ENCODE measurements at places on chromosomes 6 and 20. TPM values are rescaled to one million over a fixed set of nuclear protein-coding genes. Genes with fewer than 3 reads are reported as not detected.
A peak's percentile ranks its signal among the peaks of the same experiment; 100 is the strongest.

- no peaks in the 10 kb centered on the region for H3K4me1 ChIP-seq
- H3K36me3 ChIP-seq: no peaks in the 10 kb centered on the region
- no peak for DNase-seq
- H3K27me3 ChIP-seq: no peaks in the 10 kb centered on the region
- no peak overlapping the region for H3K27ac ChIP-seq
Observed at GRCh38 chr20:24763386-24764026, 185.6 kb upstream of the CST7 start.

DNA sequence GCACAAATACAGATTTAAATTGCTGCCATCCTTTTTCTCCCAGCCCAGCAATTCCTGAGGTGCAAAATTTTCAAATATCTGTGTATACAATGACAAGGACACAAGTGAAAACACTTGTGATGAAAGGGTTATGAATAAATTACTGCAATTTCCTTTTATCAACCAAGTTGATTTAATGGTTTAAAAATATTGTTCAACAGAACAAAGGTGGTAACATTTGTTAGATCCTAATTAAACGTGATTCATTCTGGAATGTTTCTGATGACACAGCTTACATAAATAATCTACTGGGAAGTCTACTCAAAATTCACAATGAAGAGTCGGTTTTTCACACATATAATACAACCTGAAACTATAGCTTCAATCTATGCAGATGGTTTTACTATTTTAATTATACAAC lies 17.1 kb downstream of the B4GALT5 start:
- H3K36me3 ChIP-seq: no peaks in the 10 kb centered on the region
- H3K27me3 ChIP-seq: no peaks in the 10 kb centered on the region
- peak overlapping the region; percentile 61 for H3K27ac ChIP-seq
- DNase-seq: no peak
- peak overlapping the region; percentile 5 for H3K4me3 ChIP-seq

TEAD3 gene
- 14.5 TPM for polyA plus RNA-seq

GRCh38 chr6:106858653-106859092 lies 115.9 kb downstream of the CD24 start:
- H3K27me3 ChIP-seq: no peaks in the 10 kb centered on the region
- H3K4me1 ChIP-seq: no peaks in the 10 kb centered on the region
- DNase-seq: no peak
- no peaks in the 10 kb centered on the region for H3K36me3 ChIP-seq
- no peak overlapping the region for H3K27ac ChIP-seq

DNA sequence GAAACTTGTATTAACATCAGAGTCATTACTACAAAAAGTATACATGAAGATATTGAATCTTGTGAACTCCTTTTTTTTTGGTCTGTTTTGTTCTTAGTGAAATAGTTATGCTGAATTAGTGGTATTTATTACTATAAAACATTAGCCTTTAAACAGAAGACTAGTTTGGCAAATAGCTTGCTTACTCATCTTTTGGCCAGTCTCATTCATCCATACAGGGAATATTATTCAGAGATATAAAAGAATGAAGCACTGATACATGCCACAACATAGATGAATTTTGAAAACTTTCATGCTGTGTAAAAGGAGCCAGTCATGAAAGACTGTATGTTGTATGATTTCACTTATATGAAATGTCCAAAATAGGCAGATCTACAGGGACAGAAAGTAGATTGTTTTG lies 205.9 kb downstream of the ZFAND3 start:
- no peaks in the 10 kb centered on the region for H3K36me3 ChIP-seq
- H3K4me1 ChIP-seq: peaks cover 24% of the 10 kb centered on the region
- no peak for DNase-seq
- no peak overlapping the region for H3K27ac ChIP-seq

GRCh38 chr6:53313784-53314400 lies 34.9 kb downstream of the ELOVL5 start:
- H3K4me3 ChIP-seq: no peak overlapping the region
- no peaks in the 10 kb centered on the region for H3K36me3 ChIP-seq
- no peak for DNase-seq
- H3K27me3 ChIP-seq: no peaks in the 10 kb centered on the region
- no peak overlapping the region for H3K27ac ChIP-seq
- no peaks in the 10 kb centered on the region for H3K4me1 ChIP-seq

MCCD1 gene
- not detected for polyA plus RNA-seq

DNA sequence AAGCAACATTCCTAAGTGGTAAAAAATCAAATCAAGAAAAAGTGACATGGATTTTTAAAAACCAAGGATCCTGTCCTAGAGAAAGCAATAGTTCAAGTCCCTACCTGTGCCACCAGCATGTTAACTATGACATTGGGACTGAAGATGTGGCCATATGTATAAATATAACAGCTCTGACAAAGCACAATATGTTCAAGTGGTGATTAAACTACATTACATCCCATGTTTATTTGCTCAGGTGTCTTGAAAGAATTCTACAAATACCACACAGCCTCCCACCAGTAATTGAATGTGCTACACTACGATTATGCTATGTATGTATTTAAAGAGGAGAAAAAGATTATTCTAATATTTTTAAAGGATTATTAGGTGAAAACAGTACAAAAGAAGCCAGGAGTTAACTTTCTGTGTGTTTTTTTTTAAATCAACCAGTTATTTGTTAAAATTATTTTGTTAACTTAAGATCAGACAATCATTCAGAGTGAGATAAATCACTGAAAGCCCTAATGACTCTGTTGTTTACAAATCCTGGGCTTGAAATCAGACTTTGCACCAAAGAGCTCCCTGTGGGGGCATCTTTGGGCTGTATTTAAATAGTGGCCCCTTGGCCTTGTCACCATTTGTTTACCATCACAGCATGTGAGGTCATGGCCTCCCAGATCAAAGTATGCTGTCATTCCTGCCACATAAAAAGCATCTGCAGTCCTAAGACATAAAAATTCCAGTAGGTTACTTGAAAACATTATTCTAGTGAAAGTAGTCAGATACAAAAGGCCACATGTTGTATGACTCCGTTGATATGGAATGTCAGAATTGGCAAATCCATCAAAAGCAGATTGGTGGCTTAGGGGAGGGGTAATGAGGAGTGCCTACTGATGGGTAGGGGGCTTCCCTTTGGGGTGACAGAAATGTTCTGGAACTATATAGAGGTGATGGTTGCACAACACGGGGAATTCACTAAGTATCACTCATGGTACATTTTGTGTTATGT lies 17.1 kb downstream of the TTLL2 start:
- H3K36me3 ChIP-seq: no peaks in the 10 kb centered on the region
- H3K4me3 ChIP-seq: no peak overlapping the region
- H3K4me1 ChIP-seq: no peaks in the 10 kb centered on the region
- no peak for DNase-seq

- H3K27me3 ChIP-seq: no peaks in the 10 kb centered on the region
- no peaks in the 10 kb centered on the region for H3K36me3 ChIP-seq
- H3K4me3 ChIP-seq: no peak overlapping the region
- peak; percentile 19 for DNase-seq
- peaks cover 29% of the 10 kb centered on the region for H3K4me1 ChIP-seq
- H3K27ac ChIP-seq: no peak overlapping the region
Observed at GRCh38 chr20:24998121-24998520, 5.6 kb upstream of the APMAP start.

- no peak overlapping the region for H3K4me3 ChIP-seq
- H3K4me1 ChIP-seq: no peaks in the 10 kb centered on the region
- no peak for DNase-seq
- no peak overlapping the region for H3K27ac ChIP-seq
- no peaks in the 10 kb centered on the region for H3K36me3 ChIP-seq
Observed at GRCh38 chr6:6287415-6287814, 33.0 kb downstream of the F13A1 start.

EDN3 gene
- polyA plus RNA-seq: 1.1 TPM

- no peak overlapping the region for H3K4me3 ChIP-seq
- H3K27me3 ChIP-seq: no peaks in the 10 kb centered on the region
- no peak overlapping the region for H3K27ac ChIP-seq
Observed at GRCh38 chr6:151254451-151255081, 14.8 kb downstream of the AKAP12 start.

CD24 gene
- polyA plus RNA-seq: 0.56 TPM

- H3K4me3 ChIP-seq: no peak overlapping the region
- H3K36me3 ChIP-seq: no peaks in the 10 kb centered on the region
Observed at GRCh38 chr6:86683132-86683908, 254.0 kb upstream of the HTR1E start.

GSTA2 gene
- polyA plus RNA-seq: not detected

DNA sequence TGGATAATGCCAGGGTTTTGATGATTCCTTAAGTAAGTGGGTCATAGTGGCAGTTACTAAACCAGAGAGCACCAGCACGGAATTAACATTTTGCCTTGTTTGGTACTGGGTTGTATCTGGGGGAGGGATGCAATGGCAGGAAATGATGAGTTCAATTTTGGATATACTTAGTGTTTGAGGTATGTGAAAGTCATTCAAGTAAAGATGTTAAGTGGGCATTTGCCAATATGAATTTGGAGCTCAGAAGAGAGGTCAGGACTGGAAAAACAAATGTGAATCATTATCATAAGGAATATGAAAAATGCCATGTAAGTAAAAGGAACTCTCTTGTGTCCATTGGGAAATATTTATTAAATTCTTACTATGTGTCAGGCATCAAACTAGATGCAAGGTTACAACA lies 6.2 kb downstream of the PXT1 start:
- H3K36me3 ChIP-seq: no peaks in the 10 kb centered on the region
- no peaks in the 10 kb centered on the region for H3K27me3 ChIP-seq
- H3K4me1 ChIP-seq: peaks cover 8% of the 10 kb centered on the region
- DNase-seq: no peak

HLA-DQA2 gene
- polyA plus RNA-seq: not detected

- peaks cover 11% of the 10 kb centered on the region for H3K4me1 ChIP-seq
- H3K27me3 ChIP-seq: no peaks in the 10 kb centered on the region
- H3K36me3 ChIP-seq: no peaks in the 10 kb centered on the region
- peak; percentile 70 for DNase-seq
Observed at GRCh38 chr6:11263291-11263775, 30.9 kb upstream of the NEDD9 start.

DNA sequence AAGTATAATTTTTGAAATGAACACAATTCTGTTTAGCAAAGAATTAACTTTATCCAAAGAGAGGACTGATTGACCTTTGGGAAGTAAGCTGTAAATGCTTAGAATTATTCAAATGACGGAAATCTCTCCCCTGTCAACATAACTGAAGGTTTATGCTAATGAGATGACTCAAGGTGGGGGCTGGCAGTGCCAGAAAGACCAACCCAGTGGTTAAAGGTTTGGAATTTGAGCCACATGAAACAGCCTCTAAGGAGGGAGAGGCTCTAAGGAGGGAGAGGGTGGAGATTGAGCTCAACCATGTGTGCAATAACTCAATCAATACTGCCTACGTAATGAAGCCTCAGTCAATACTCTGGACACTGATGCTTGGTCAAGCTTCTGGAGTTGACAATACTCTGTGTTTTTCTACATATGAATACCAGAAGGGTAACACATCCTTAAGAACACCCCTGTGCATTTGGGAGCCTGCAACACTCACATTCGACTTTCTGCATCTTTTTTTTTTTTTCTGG lies 123.4 kb upstream of the TENT5A start:
- no peaks in the 10 kb centered on the region for H3K27me3 ChIP-seq
- H3K27ac ChIP-seq: no peak overlapping the region
- no peak for DNase-seq
- no peaks in the 10 kb centered on the region for H3K4me1 ChIP-seq
- no peak overlapping the region for H3K4me3 ChIP-seq

SIRPD gene
- polyA plus RNA-seq: not detected

GRCh38 chr6:143598466-143599080 lies 79.2 kb upstream of the PHACTR2 start:
- no peaks in the 10 kb centered on the region for H3K4me1 ChIP-seq
- DNase-seq: no peak
- no peaks in the 10 kb centered on the region for H3K36me3 ChIP-seq
- H3K4me3 ChIP-seq: no peak overlapping the region

TMEM200A gene
- polyA plus RNA-seq: 0.11 TPM

PACSIN1 gene
- polyA plus RNA-seq: 0.17 TPM

DNA sequence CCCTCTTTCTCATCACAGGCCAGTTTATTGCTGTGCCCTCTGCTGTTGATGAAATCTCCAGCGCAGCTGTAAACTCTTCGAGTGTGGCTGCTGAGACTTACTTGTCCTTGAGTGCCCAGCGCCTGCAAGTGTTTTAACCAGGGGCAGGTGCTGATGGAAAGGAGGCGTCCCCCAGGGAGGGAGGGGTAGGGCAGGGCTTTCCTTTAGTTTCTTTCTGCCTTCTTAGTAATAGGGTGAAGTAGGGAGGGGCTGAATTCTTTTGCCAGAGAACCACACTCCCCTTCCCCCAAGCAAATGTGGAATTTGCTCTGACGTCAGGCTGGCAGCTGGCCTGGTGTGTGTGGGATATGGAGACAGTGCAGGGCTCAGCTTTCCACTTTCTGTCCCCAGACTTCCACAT lies 61.2 kb downstream of the IGF2R start:
- peaks cover 67% of the 10 kb centered on the region for H3K36me3 ChIP-seq
- no peak overlapping the region for H3K4me3 ChIP-seq
- H3K27ac ChIP-seq: peak overlapping the region; percentile 80
- no peaks in the 10 kb centered on the region for H3K27me3 ChIP-seq

DNA sequence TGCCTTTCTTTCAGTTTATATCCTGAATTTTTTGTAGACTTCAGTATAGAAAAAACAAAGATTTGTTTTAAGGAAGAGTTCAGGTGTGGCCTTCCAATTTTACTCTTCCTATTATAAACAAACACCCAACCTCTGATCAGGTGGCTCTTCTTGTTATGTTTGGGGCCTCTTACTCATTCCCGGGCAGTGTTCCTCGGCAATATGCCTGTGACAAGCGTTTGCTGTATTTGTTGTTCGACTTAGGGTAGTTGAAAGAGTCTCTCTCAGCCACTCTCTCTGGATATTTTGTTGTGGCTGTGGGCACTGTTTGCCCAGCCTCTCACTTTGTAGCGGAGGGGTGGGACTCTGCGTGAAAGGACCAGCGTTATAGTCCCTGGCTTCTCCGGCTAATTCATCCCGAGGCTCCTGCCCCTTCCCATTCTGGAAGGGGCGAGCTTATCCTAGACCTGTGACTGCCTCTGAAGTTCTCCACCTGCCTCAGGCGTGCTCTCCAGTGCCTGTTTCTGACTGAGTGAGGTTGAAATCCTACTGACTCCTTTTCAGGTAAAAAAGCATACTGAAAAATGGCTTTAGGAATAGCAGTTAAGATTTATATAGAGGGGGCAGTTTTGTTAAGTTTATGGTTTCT lies 97.4 kb downstream of the PLCB4 start:
- H3K4me1 ChIP-seq: peaks cover 2% of the 10 kb centered on the region
- H3K36me3 ChIP-seq: no peaks in the 10 kb centered on the region
- H3K4me3 ChIP-seq: no peak overlapping the region
- no peaks in the 10 kb centered on the region for H3K27me3 ChIP-seq
- no peak overlapping the region for H3K27ac ChIP-seq

GRCh38 chr6:83708970-83709747 lies at the start of gene SNAP91:
Gene SNAP91, minus strand, starts transcription at chr6:83709101. Its CDS starts 1,174 bp downstream, at chr6:83707927.
- H3K27ac ChIP-seq: no peak within 1 kb of the TSS
- DNase-seq: peak; percentile 23
- H3K27me3 ChIP-seq: peaks cover 10% of the 10 kb centered on the region
- H3K4me3 ChIP-seq: peak within 1 kb of the TSS; percentile 64
- H3K4me1 ChIP-seq: no peaks in the 10 kb centered on the region

RNF114 gene
- 79.7 TPM for polyA plus RNA-seq

All from psoas muscle (tissue), 8 donors.